ENCODE measurements at places on chromosomes 1 and 21. TPM values are rescaled to one million over a fixed set of nuclear protein-coding genes. Genes with fewer than 3 reads are reported as not detected.

Gene GPR25
- not detected for total RNA-seq

Gene SFN
- total RNA-seq, result 7.0 TPM

Gene EPHA2
- total RNA-seq, result 114 TPM

Gene ATP5PO
- 192 TPM for total RNA-seq

Gene MAN1C1
- not detected for total RNA-seq

Gene KCNJ15
- total RNA-seq, result 7.8 TPM

Gene AADACL3
- total RNA-seq, result not detected

Gene ADAMTS5
- total RNA-seq, result not detected

Gene CAMSAP2
- total RNA-seq, result 17.0 TPM
